ENCODE measurements at places on chromosomes 11 and 22. TPM values are rescaled to one million over a fixed set of nuclear protein-coding genes. Genes with fewer than 3 reads are reported as not detected.

Gene CABP7
- not detected for total RNA-seq

Gene SAA2
- total RNA-seq = not detected

Gene TSPAN32
- total RNA-seq = 0.47 TPM

Gene CHRM1
- total RNA-seq = 0.09 TPM

Gene OR9Q1
- total RNA-seq = not detected

Gene PANX3
- not detected for total RNA-seq

Gene ASRGL1
- 0.09 TPM for total RNA-seq

Gene PRG3
- not detected for total RNA-seq

Gene TEX54
- total RNA-seq = not detected
